ENCODE measurements at places on chromosomes 3 and 15. TPM values are rescaled to one million over a fixed set of nuclear protein-coding genes. Genes with fewer than 3 reads are reported as not detected.
A peak's percentile ranks its signal among the peaks of the same experiment; 100 is the strongest.

DNA sequence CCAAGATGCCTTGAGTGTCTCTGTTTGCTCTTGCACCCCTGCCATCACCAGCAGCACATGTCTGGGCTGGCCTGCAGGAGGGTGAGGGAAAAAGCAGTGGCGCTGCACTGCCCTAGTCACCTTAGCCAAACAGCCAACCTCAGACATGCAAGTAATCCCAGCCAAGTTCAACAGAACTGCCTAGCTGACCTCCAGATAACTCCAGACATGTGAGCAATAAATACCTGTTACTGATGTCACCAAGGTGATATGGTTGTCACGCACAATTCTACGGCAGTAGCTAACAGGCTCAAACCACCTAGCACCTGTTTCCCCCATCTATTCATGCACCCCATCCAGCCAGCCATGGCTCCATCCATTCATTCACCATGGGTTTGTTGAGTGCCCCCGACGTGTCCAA lies 99.9 kb downstream of the SRGAP3 start:
- DNase-seq: no peak

GRCh38 chr3:136350557-136350956 lies 100.4 kb downstream of the PCCB start:
- DNase-seq: no peak

DNA sequence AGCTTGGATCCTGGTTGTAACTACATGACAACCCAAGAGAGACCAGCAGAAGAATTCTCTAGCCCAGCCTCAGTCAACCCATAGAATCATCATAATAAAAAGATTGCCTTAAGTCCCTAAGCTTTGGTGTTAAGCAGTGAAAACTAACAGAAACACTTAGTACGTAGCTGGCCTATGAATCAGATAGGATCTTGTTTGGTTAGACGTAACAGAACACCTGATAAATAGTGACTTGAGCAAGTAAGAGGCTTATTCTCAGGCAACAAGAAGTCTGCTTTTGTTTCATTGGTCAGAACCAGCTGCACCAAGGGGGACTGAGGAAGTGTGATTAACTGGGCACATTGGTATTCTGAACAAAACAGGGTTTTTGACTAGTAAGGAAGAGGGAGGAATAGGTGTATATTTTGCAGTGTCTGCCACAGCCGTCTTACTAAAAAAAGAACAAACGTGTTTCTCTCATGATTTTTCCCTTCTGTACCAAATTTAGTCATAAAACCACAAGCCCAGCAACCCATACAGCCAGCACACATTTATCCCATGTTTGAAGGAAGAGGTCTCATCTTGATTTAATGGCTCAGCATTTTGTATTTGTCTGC lies 53.3 kb upstream of the GLCE start:
- no peak for DNase-seq

GRCh38 chr3:48187301-48187578 lies 977 bp downstream of the CDC25A start:
- DNase-seq: no peak

- DNase-seq: no peak
These were observed 7.7 kb downstream of the CCR9 start for GRCh38 chr3:45894015-45894414.

GRCh38 chr15:32690941-32691688 lies 26.7 kb upstream of the GREM1 start:
- DNase-seq: no peak

- DNase-seq: no peak
These were observed 39.3 kb upstream of the CEMIP start for GRCh38 chr15:80739919-80740318.

DNA sequence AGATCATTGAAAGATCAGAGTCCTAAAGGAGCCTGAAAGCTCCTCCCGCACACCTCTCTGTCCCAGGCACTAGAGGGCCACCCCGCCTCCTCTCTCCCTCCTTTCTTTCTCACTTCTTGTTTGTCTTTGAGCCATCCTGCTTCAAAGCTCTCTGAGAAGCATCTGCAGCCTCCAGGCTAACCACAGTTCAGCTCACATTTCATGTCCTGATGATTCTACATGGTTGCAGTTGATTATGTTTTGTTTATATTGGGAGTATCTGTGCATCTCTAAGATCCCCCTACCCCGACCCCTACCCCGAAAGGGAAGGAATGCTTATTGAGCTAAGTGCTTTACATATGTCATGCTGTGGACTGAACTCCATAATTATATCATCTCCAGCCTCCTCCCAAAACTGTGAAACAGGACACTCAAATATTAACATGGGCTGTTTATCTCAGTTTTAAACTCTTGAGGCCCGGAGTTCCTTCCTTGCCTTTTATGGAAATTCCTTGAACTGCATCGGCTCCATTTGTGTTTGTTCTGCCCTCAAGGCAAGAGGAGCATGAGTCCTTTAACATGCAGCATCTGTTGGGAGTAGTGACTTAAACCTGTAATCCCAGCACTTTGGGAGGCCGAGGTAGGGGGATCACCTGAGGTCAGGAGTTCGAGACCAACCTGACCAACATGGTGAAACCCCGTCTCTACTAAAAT lies 30.9 kb downstream of the MGLL start:
- DNase-seq: no peak

DNA sequence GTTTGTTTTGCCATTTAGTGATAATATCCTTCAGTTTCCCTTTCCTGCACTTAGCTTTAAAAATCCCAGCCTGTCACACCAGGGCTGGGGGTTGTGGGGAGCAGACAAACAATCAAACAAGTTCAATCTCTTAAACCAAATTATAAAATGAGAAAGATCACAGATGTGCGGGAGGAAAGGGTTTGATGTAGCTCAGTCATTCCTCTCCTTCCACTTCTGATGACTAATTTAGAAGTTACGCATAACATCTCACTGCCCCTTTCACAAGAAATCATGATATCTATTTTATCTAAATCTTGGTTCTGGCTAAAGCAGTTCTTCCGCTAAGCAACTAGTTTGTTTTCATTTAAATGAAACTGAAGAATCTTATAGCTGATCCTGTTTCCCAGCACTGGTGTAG lies 34.1 kb upstream of the ATG7 start:
- DNase-seq: no peak

DNA sequence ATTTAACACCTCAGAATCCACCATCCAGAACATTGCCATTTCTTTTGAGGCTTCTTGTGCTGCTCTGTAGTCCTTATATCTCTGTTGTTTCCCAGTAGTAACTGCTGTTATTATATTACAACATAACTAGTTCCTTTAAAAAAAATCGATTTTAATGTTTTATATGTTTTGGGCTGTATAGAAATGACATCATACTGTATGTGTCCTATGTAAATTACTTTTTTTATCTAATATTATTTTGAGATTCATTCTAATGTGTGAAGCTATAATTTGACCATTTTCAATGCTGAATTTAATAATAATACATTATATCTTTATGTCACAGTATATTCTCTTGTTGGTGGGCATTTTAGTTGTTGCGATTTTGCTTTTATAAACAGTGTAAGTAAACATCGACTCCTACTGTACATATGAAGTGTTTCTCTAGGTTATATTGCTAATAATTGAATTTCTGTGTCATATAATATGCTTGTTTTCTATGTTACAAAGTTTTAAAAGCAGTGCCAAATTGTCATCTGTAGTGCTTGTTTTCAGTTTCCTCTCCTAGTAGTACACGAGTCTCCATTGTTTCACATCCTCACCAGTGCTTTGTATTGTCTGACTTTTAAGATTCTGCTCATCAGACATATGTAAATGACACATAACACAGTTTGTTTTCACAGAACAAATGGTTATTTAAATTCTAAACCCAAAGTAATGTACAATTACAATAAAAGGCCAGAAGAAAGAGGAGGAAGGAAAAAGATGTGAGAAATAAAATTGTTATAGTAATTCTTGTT lies 172.0 kb upstream of the LRRFIP2 start:
- no peak for DNase-seq

- DNase-seq: no peak
These were observed 35.5 kb downstream of the CADPS start for GRCh38 chr3:62839748-62840147.

- no peak for DNase-seq
These were observed 168.2 kb downstream of the ECT2 start for GRCh38 chr3:172918568-172919296.

DNA sequence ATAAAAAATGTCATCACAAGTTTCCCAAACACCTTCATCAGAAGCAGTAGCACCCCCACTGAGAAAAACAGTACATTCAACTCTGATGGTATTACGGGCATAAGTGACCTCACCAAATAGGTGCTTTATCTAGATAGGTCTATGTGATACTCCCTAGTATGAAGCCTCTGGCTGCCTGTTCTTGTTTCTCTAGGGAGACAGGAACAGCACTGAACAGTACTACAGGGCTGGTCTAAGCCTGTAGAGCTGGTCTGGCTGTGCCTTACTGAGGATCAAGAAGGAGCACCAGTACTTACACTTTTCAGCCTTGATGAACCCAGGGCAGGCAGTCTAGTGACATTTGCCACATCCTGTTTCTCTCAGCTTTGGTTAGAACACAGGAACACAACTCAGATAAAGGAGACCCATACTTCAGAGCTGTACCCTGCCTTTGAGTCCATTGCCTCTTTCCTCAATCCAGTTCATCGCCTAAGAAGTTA lies 35.9 kb downstream of the OXNAD1 start:
- DNase-seq: no peak

- no peak for DNase-seq
These were observed 151.4 kb upstream of the ARL6 start for GRCh38 chr3:97613139-97613538.

- DNase-seq: no peak
These were observed 6.3 kb downstream of the ATP13A4 start for GRCh38 chr3:193548406-193548805.

DNA sequence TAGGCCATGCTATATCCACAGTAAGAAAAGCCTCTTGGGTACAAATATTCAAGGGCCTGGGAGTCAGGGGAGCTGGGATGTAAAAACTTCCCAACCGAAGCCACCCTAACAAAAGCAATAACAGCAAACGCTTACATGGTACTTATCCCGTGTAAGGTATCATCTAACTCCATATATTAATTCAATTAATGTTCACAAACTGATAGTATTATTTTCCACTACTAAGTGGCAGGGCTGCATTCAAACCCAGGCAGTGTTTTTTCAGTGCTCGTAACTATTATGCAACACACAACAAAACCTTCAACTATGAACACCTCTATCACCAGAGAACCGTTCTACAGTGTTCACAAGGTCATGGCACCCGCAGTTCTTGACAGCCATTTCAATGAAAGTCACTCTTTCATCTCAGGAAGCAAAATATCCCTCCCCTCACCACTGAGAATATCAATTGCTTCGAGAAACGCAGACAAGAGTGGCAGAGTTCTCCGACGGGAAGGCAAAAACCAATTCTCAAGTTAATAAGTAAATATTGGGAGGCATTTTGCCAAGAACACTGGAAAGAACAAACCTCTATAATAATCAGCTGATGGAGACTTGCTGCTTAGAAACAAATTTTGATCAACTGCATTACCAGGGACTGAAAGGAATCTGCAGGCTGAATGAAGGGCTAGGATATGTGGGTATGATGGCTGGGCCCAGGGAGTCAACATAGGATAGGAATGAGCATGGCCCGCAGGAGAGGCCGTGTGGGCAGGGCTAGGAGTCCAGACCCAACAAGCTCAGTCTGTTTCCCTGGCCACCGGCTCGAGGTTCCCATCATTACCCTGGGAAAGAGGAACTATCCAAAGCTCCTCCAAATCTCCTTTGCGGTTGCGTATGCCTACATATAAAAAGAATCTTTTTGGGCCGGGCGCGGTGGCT lies 72.3 kb downstream of the XXYLT1 start:
- DNase-seq: no peak

GRCh38 chr3:153089620-153090019 lies 72.4 kb upstream of the RAP2B start:
- no peak for DNase-seq

DNA sequence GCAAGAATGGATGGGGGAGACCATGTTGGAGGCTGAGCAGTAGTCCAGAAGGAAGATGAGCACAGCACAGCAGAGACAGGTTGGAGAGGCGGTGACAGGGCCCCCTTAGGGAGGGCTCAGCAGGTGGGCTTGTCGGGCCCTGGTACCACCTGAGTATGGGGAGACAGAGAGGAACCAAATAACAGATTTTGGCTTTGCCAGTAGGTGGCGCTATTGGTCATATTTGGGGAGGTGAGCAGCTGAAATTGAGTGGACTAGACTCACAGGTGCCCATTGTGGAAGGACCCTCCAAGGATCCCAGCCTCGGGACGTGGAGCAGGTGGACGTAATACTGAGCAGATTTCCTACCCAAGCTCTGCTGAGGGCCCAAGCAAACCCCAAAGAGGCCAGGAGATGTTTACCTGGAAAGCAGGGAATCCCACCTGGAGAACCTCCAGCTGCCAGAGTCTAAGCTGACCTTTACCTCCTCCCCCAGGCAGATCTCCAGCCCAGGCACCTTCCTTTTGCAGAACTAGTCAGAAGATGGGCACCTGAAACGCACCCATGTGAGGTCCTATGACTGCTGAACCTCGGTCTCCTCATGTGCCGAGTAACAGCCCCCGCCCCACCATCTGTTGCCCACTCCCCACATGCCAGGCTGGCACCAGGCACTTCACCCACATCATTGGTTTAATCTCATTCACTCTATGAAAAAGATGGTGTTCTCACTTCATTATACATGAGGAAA lies 24.6 kb upstream of the CORO2B start:
- DNase-seq: peak; percentile 55

DNA sequence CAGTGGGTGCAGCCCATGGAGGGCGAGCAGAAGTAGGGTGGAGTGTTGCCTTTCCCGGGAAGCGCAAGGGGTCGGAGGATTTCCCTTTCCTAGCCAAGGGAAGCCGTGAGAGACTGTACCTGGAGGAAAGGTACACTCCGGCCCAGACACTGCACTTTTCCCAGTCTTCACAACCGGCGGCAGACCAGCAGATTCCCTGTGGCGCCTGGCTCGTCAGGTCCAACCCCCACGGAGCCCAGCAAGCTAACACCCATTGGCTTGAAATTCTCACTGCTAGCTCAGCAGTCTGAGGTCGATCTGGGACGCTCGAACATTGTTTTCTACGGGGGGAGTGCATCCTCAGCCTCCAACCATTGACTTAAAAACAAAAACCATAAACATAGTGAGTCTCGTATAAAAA lies 26.5 kb downstream of the CCNB2 start:
- DNase-seq: no peak

Gene ARGFX
- total RNA-seq: not detected

Gene PODXL2
- total RNA-seq: 6.8 TPM

Gene GRM2
- total RNA-seq: 0.37 TPM

Gene LRRC2
- total RNA-seq: 4.6 TPM

Gene CPN2
- total RNA-seq: not detected

Gene RLBP1
- total RNA-seq: not detected

Gene CPNE9
- total RNA-seq: not detected

Gene MAP1A
- 20.1 TPM for total RNA-seq

Gene ABI3BP
- total RNA-seq: 84.1 TPM

Gene ASB14
- total RNA-seq: 0.80 TPM

Gene PLSCR1
- 74.4 TPM for total RNA-seq

All from ovary (tissue), 10 donors.